ENCODE measurements at places on chromosomes 3 and 15.

- no peak for DNase-seq
These were observed 145.0 kb downstream of the ARNT2 start for GRCh38 chr15:80549191-80549590.

DNA sequence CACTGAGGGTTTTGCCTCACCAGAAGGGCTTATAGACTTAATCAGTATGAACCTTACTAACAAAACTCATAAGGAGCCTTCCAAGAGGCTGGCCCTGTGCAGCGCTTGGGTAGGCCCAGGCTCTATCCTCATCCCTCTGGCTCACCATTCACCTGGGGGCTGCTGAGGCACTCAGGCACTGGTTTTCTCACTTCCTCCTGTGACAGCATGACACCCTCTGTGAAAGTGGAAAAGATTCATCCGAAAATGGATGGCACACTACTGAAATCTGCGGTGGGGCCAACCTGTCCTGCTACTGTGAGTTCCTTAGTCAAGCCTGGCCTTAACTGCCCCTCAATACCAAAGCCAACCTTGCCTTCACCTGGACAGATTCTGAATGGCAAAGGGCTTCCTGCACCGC is 41.3 kb downstream of the PSMD6 start:
- DNase-seq, result no peak

DNA sequence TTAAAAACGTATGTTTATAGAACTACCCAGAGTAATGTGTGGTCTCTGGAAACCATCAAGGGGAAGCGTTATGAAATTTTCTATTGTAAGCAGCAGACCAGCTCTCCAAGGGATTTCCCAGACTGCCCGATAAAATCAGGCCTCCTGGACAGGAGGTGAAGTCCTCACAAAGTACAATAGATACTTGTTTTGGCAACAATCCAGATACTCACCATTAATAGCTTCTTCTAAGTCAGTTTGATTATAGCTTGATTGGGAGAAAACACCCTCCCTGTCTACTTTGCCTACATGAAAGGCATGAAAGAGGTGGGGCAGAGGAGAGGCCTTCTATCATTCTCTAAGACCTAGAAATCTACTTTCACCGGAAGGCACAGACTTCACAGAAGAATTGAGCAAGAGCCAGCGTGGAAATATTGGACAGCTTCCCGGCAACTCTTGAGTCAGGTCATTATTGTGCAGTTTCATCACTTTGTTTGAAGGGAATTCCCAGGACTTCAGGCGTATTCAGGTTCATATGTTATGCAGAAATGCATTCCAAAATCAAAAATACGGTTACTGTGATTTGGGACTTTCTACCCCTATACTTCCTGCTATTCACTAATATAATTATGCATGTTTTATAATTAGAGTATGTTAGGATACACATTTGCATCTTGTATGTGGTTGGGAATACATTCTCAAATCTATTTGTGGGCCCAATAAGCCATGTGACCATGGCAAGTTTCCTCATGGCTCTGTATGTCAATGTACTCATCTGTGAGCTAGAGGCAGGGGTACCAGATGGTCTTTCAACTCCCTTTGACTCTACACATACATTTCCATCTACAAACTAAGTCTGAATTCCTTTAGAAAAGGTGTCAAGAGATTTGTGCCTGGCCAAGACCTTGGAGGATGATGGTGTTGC is 103.5 kb downstream of the CD47 start:
- no peak for DNase-seq

- DNase-seq, result no peak
These were observed 382.1 kb upstream of the NR2F2 start for GRCh38 chr15:95948411-95948810.

GRCh38 chr15:70480196-70480856 is 283.0 kb downstream of the UACA start:
- DNase-seq, result peak; percentile 89

GRCh38 chr3:187186801-187187421 is 10.4 kb upstream of the RTP1 start:
- no peak for DNase-seq

GRCh38 chr3:32818229-32818969 is 602 bp downstream of the TRIM71 start:
- no peak for DNase-seq

DNA sequence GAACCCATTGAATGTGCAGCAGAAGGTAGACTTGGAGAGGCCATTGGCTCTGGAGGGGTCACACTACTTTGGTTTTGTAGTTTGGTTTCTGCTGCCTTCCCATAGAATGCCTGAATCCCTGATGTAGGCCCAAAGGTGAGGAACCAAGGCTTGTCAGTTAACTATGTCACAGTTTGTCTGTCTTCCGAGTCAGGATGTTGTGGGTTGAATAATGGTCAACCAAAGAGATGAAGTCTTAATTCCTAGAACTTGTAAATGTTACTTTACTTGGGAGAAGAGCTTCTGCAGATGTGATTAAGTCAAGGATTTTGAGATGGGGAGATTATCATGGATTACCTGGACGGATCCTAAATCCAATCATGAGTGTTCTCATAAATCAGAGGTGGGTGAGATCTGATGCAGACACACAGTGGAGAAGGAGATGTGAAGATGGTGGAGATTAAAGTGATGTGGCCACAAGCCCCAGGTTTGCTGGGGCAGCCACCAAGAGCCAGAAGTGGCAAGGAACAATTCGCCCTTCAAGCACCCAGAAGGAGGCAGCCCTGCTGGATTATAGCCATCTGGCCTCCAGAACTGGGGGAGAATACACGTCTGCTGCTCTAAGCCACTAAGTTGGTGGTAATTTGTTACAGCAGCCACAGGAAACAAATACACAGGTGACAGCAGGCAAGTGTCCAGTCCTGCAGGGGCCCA is 2.3 kb upstream of the CCR8 start:
- DNase-seq, result no peak

DNA sequence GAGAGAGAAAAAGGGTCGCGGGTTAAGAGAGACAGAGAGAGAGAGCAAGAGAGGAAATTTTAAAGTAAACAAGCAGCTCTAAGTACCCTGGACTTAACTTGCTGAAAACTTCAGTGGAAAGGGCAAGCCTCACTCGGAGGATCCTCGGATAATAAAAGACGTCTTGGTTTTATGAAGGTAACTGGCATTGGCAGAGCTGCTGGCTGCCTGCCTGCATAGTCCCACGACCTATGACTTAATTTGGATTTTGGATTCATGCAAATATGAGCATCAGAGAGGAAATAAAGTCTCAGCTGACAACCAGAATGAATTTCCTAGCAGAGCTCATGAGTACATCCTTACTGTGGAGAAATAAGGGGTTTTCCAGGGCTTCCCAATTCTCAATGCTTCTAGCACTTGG is 95.1 kb upstream of the PDZRN3 start:
- DNase-seq, result no peak

DNA sequence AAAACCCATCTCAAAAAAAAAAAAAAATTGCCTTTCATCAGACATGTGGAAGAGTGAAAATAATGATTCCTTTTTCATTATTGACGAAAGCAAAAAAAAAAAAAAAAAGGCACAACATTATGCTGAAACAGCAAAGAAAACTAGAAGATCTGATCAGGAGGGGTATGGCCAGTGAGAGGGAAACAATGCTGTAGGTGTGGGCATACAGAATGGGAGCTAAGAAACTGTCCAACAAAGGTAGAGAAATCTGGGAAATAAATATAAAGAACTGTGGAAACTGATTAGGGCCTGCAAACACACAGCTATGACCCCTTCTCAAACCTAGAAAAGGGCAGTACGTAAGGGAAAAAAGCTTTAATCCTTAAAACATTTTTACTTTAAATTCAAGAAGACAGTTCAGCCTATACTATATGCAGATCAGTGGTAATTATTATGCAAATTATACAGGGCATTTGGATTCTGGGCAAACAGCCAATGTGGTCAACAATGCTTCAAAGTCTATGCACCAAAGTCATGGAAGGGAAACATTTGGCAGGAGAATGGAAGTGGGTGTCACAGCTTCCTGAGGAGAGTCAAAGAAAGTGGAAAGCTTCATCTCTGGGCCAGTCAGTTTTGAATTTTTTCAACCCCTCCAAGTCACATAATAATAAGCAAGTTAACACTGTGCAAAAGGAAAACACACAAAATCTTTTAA is 68.3 kb upstream of the SLC12A8 start:
- no peak for DNase-seq

GRCh38 chr15:56366211-56366610 is 985 bp downstream of the TEX9 start:
- no peak for DNase-seq

- no peak for DNase-seq
These were observed 227.9 kb downstream of the PYDC2 start for GRCh38 chr3:191688756-191689433.

GRCh38 chr3:195082811-195083210 is 188.1 kb downstream of the XXYLT1 start:
- no peak for DNase-seq

DNA sequence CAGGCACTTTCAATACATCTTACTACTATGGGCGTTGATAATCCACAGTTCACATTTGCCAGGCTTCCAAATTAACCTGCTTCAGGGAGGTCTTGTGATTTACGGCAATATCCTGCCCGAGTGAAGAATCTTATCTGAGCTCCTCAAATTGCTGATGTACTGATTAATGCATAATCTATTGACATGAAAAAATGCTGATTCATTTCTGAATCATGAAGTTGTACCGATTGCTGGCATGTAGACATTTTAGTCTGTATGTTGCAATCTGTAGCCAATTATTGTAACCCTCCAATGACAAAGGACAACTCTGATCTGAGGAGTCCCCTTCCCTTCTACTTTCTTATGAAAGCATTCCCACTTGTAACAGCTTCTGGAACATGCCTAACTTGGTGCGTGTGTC is 97.2 kb downstream of the SEC22A start:
- DNase-seq, result no peak

- DNase-seq, result no peak
These were observed 141.5 kb upstream of the EIF1B start for GRCh38 chr3:40167958-40168357.

- DNase-seq, result peak; percentile 48
These were observed 10.7 kb upstream of the ANXA2 start for GRCh38 chr15:60408463-60408981.

GRCh38 chr3:174986685-174987084 is 127.6 kb downstream of the NAALADL2 start:
- DNase-seq, result no peak

GRCh38 chr3:53591646-53592045 is 97.2 kb downstream of the CACNA1D start:
- no peak for DNase-seq

GRCh38 chr15:77002954-77003912 is 8.3 kb downstream of the PSTPIP1 start:
- DNase-seq, result peak; percentile 89

- no peak for DNase-seq
These were observed 42.7 kb downstream of the EIF2AK4 start for GRCh38 chr15:39976291-39977274.

DNA sequence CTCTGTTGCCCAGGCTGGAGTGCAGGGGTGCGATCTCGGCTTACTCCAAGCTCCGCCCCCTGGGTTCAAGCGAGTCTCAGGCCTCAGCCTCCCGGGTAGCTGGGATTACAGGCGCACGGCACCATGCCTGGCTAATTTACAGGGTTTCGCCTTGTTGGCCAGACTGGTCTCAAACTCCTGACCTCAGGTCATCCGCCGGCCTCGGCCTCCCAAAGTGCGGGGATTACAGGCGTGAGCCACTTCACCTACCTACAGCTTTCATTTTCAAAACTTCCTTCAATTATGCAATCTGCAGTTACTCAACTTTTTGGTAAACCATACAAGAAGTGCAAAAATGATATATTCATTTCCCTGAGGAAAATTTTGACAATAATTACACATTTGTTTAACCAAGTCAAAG is 14.0 kb downstream of the NANOGP8 start:
- no peak for DNase-seq

- no peak for DNase-seq
These were observed 213.7 kb downstream of the LPP start for GRCh38 chr3:188367678-188368077.

DNA sequence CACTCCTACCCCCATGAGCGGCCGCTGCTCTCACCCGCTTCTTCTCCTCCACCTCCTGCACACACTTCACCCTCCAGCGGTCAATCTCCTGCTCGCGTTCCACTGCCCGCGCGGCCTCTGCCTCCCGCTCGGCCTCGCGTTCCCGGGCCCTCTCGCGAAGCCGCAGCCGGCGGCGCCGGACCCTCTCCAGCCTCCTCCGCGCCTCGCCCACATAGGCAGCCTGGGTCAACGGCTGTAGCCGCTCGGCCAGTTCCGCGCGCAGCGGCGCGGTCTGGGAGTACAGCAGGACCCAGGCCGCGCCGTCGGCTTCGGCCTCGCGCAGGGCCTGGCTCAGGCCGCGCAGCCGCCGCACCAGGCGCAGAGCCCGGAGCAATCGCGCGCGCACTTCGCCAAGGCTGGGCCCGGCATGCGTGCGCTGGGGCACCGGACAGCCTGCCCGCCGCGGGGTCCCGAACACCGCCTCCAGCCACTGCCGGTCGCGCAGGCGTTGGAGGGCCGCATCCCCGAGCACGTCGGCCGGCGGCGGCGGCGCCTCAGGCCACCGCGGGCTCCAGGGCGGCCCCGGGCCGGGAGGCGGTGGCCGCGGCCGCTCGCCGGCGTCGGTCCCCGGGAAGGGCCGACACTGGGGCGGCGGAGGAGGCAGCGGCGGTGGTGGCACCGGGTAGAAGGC is 595 bp downstream of the PDCD7 start:
- DNase-seq, result peak; percentile 39

DNA sequence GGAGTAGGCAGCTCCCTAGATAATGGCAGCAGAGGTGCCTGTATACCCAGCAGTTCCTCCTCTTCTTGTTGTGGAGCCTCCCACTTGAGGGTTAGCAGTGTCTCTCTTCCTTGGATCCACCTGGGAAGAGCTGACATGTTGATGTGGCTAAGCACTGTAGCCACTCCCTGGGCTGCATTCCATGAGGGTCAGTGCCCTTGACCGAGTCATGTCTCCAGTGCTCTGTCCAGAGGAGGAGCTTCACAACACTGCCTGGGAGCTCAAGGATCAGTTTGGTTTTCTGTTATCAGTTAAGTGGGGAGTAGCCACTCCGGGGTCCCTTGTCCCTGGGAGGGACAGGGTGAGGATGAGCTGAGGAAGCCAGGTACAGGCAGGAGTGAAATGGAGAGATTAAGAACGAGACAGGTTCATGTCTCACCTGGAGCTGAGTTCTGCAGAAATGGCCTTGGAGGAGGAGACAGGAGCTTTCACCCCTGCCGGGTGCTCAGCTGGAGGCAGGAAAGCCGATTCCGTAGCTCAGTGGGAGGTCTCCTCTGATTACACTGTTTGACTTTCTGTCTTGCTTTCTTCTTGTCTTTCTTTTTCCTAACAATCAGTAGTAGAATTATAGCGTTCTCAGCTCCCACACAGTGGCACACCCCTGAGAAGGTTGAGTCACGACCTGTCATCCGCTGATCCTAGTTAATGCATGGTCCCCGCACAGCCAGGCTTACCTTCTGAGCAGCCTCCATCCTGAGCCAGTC is 57.9 kb upstream of the SEC22A start:
- DNase-seq, result no peak

GRCh38 chr3:184005941-184006507 is 11.7 kb downstream of the ABCC5 start:
- DNase-seq, result peak; percentile 20

Data from activated CD4-positive, alpha-beta T cell treated with anti-CD3 and anti-CD28 coated beads, Interleukin-2, Interleukin-6, amounts not matched to agents 100 ng/mL and 50 ng/mL, durations not matched to agents 16 hours and 8 hours (primary cell).